ENCODE measurements at places on chromosomes 13 and 19. TPM values are rescaled to one million over a fixed set of nuclear protein-coding genes. Genes with fewer than 3 reads are reported as not detected.

The MCOLN1 gene
- polyA plus RNA-seq, result 15.2 TPM

The LILRB2 gene
- polyA plus RNA-seq, result 3.0 TPM

The FLT3 gene
- 2.5 TPM for polyA plus RNA-seq

The CBLC gene
- 1.9 TPM for polyA plus RNA-seq

The SLC10A2 gene
- polyA plus RNA-seq, result not detected

The TEKTIP1 gene
- polyA plus RNA-seq, result 68.2 TPM

The GPC5 gene
- 11.5 TPM for polyA plus RNA-seq

The OCEL1 gene
- polyA plus RNA-seq, result 17.5 TPM

The ZIK1 gene
- 8.9 TPM for polyA plus RNA-seq

The KLK2 gene
- 30.7 TPM for polyA plus RNA-seq

The TSSK6 gene
- 125 TPM for polyA plus RNA-seq

The SIGLEC12 gene
- 1.0 TPM for polyA plus RNA-seq

The CAPS gene
- 20.9 TPM for polyA plus RNA-seq

The CCNA1 gene
- 204 TPM for polyA plus RNA-seq

The YJEFN3 gene
- polyA plus RNA-seq, result 24.2 TPM

The MTUS2 gene
- polyA plus RNA-seq, result 2.1 TPM

Measured in testis (tissue), 5 donors.